CD4-positive, CD25-positive, alpha-beta regulatory T cell (primary cell): ENCODE measurements at places on chromosomes 7 and 10.
A peak's percentile ranks its signal among the peaks of the same experiment; 100 is the strongest.

DNA sequence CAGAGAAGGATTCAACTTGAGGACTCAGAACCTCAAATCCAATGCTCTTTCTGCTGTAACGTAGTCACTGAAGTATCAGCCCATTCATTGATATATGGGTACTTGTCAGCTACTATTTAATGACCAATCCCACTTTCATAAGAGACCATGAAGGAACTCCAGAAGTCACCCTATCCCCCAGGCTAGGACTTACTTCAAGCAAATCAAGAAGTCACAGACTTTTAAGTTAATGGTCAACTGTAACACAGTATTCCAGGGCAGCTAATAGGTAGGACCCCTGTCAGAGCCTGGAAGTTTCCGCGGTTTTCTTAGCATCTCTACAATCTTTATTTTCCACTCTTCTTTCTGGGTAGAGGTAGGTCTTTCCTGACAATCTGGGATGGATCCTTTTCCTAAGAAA, 269.9 kb downstream of the POU6F2 start:
- no peak for DNase-seq

DNA sequence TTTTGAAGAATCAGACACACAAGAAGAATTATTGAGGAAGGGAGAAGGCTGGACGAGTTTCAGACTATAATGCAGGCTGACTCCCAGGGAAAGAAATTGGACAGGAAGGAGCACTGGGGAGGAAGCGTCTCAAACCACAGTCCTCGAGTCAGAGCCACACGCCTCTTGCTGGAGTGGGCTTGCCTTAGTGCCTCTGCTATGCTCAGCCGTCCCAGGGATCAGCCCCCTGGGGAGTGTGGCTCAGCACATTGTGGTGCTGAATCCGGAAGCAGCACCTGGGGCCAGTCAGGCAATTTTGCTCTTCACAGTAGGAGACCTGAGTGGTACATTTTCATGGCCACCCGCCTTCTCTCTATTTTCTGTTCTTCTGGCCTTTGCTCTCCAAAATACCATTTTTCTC, 67.4 kb upstream of the SLC35G1 start:
- no peak for DNase-seq

GRCh38 chr7:113141803-113142202, 23.4 kb upstream of the SMIM30 start:
- DNase-seq, result no peak

- no peak for DNase-seq
These were observed 19.1 kb downstream of the LMTK2 start for GRCh38 chr7:98125759-98126158.

GRCh38 chr10:98419469-98420261, 4.7 kb upstream of the PYROXD2 start:
- no peak for DNase-seq

DNA sequence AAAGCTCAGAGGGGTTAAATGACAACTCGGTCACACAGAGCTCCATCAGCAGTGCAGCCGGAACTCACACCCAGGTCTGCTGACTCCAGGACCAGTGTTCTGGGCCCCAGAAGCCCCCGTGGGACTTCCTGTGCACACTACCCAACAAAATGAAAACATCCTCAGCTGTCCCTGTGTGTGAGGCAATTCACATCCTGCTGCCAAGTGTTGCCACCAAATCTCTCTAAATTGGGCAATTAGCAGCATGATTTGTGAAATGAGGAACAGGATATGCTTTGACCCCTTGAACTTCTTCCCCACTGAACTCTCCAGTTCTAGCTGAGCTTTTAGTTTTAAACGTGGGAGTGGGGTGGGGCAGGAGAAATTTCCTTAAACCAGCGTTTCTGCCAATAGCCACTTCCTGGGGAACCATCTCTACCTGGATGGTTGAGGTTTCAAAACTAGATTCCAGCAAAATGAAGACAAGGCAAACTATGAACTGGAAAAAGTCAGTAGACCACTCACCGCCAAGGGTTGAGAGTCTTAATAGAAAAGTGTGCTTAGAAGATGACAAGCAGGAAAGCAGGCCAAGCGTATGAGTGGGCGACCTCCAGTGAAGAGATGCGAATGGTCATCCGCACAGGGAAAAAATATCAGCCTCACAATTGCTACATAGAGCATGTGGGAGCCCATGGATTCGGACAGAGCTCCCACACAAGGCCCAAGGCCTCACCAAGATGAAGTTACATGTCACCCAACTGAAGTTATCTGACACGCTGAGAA, 51.9 kb upstream of the CHST15 start:
- peak; percentile 26 for DNase-seq

DNA sequence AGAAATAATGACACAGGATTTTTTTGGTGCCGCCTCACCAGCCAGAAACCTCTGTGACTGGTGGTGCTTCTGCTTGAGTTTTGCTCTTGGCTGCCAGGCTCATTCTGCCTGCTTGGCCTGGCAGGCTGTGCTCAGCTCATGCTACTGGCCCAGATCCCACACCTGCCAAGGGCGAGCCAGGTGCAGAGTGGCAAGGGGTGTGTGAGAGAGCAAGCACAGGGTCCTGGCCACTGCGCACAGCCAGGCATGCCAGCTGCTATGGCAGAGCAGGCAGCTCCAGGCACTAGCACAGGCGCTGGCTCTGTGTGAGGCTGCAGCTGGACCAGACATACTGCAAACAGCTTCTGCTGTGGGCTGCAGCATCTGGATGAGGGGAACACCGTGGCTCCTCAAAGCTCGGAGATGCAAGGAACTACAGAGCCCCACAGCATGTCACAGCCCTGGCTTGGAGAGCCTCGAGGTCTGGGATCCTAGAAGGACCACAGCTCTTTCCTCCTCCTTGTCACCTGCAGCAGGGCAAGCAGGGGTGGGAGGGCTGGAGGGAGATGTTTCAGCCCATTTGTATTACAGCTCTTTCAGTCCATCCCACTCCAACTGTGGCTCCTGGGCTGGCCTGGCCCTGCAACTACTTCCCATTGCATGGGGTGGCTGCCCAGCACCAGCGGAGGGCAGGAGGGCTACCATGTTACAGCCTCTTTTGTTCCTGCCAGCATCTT, 313.4 kb upstream of the SEMA3C start:
- DNase-seq, result no peak

DNA sequence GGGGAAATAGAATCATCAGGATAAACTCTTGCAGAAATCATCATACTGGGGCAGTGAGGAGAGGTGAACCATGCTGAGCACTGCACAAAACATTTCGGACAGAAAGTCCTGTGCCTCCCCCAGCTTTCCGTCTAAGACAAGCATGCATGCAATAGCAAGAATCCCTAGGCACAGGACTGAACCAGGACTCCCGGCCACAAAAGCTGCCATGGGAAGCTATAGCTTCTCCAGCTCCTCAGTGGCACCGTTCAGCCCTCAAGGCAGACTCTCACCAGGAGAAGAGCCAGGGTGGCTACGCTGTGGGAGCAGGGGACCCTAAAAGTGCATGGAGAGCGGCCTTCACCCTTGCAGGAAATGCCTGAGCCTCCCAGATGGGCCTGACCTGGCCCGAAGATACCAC, 70.8 kb downstream of the ASB13 start:
- no peak for DNase-seq

DNA sequence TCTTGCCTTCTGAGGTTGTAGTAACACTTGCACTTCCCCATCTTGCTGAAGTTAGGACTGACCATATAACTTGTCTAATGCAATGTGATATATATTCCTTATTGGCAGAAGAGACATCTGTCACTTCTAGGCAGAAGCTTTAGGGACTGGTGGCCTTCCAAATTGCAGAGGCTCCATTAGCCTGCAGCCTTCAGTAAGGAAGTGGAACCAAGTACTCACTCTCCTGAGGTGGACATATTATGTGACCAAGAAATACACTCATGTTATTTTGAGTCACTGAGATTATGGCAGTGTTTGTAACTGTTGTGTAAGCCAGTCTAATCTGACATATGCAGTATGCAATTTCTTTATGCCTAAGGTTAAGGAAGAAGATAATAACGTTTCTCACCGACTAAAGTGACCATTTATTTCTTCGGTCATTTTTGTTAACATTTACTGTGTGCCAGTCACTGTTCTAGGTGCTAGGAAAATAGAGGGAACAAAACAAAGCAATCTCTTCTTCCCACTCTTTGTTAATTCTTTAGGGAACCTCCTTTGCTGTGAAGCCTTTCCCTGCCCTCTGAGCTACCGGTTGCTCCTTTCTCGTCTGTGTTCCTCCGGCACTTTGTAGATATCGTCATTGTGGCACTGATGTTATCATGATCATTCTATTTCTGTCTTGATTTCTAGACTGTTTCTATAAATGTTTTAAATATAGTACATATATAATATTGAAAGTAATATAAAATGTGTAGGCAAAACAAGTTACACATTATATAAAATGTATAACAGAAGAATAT, 52.9 kb upstream of the HBP1 start:
- no peak for DNase-seq
